ENCODE measurements at places on chromosomes 11 and 22.

DNA sequence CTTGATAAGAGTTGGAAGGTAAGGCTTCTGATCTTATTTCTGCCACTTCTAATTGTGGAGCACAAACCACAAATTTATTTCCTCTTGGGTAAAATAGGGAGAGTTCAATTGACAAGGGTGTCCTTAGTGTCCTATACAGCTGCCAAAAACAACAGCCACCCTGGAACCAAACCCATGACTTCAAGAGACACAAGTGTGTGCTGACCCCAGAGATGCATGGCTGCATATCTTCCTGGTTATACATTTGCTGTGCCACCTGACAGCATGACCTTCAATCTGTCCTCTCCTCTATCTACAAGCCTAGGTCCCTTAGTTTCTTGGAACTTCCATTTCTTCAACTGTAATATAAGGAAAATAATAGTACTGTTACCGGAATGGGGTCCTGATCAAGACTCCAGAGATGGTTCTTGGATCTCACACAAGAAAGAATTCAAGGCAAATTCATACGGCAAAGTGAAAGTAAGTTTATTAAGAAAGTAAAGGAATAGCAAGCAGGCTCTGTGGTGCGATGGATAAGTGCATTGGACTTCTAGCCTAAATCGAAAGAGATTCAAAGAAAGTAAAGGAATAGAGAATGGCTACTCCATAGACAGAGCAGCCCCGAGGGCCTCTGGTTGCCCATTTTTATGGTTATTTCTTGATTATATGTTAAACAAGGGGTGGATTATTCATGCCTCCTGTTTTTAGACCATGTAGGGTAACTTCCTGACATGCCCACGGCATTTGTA is 15.5 kb upstream of the TMEM123 start:
- DNase-seq, result no peak

DNA sequence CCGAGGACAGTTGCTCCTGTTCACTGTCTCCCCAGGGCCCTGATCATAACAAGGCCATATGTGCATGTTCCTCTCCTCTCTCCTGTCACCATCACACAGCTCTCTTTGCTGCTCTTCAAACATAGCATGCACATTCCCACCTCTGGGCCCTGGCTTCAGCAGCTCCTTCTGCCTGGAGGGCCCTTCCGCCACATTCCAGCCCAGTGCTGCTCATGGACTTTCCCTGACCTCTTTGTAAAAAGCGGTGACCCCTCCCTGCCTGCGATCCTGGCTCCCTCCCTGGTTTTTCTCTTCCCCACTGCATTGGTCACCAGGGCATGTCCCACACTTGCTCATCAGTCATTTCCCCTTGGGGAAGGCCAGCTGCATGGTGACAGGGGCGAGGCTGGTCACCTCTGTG is 98.2 kb downstream of the MYO18B start:
- DNase-seq, result no peak

DNA sequence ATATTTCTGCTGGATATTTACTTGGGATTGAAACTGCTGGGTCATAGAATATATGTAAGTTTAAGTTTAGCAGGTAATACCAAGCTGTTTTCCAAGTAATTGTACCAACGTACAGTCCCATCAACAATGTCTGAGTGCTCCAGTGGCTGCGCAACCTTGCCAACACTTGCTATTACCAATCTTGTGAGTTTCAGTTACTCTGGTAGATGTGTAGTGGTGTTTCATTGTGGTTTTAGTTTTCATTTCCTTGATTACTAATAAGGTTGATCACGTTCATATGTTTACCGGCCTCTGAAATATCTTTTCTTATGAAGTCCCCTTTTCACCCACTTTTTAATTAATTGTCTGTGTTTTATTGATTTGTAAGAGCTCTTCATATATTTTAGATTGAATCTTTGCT is 370.6 kb upstream of the CADM1 start:
- DNase-seq, result no peak

GRCh38 chr11:15699978-15700377 is 585.3 kb downstream of the INSC start:
- no peak for DNase-seq

GRCh38 chr11:61715867-61716266 is 35.7 kb downstream of the DAGLA start:
- DNase-seq, result no peak

DNA sequence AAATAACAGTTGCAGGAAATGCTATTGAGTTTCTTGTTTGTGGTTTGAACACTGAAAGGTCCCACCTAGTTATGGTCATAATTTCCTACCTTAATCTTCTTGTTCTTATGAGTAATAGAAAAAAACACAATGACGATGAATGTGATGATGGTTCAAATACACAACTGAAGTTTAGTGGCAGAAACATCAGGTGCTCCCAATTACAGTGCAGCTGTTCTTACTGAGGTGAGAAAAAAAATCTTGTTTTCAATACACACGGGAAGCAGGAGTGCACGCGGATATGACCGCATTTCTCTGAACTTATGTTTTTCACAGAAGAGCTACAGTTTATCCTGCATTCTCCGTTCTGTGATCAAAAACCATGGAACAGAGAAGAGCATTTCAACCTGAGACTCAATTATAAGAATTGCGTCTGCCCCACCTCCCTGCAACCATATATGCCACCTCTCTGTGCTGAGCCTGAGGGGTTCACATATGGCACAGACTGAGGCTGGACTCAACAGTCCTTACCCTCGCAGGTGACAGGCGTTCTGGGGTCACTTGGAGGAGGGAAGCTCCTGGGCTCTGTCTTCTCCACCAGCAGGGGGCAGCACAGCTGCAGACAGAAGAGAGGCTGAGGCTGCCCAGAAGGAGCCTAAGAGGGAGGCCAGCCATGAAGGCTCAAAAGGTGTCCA is 99.7 kb upstream of the IGLL5 start:
- peak; percentile 38 for DNase-seq

DNA sequence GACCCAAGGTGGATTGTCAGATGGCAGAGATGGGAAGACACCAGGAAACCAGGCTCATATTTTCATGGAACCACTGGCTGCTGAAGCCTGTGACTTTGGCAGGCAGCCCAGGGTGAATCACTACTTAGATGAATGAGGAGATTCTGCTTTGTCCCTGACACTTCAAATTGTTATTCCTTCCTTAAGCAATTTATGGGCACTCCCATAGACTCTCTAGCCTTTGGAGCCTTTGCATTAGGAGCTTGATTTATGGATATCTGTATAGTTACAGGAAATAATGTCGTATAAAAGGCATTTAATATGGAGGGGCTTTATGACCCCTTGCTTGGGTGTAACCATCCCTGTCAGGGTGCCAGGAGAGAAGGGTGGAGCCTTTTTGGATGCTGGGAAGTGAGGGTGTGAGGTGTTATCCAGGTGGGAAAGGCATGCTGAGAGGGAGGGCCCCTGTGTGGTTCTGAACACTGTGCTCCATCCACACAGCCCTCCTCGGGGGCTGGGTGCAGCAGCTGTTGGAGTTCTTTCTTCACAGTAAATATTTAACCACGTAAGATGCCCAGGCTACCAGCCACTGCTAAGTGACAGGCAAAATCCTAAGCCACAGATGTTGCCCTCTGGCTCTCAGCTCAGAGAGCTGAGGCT is 35.3 kb downstream of the IL18 start:
- no peak for DNase-seq

- no peak for DNase-seq
These were observed 47.4 kb downstream of the SNX19 start for GRCh38 chr11:130868721-130869390.
